Right ventricle myocardium superior (tissue), 1 donor: ENCODE measurements at places on chromosomes 2 and 18. TPM values are rescaled to one million over a fixed set of nuclear protein-coding genes. Genes with fewer than 3 reads are reported as not detected.

Gene ONECUT2
- 0.03 TPM for total RNA-seq

Gene ERBB4
- total RNA-seq: 11.5 TPM

Gene POTEC
- not detected for total RNA-seq

Gene AGXT
- not detected for total RNA-seq

Gene MZT2A
- 337 TPM for total RNA-seq

Gene PID1
- total RNA-seq: 7.1 TPM

Gene CIDEA
- total RNA-seq: 0.91 TPM

Gene RIT2
- total RNA-seq: not detected

Gene CACNB4
- 0.46 TPM for total RNA-seq

Gene IL36A
- total RNA-seq: not detected

Gene IKZF2
- total RNA-seq: 4.3 TPM

Gene DSG2
- 37.1 TPM for total RNA-seq

Gene ANKAR
- 8.1 TPM for total RNA-seq

Gene TGFA
- 2.1 TPM for total RNA-seq

Gene ERMN
- total RNA-seq: not detected

Gene TEKT4
- total RNA-seq: not detected

Gene GALR1
- 0.05 TPM for total RNA-seq

Gene SS18
- 23.5 TPM for total RNA-seq

Gene GNLY
- 1.7 TPM for total RNA-seq

Gene TUBB8B
- total RNA-seq: not detected

Gene GALNT14
- 0.67 TPM for total RNA-seq

Gene REG1B
- not detected for total RNA-seq

Gene KCNS3
- total RNA-seq: 4.2 TPM

Gene ICA1L
- 5.1 TPM for total RNA-seq

Gene PSMA8
- total RNA-seq: 0.48 TPM

Gene VAMP8
- 16.9 TPM for total RNA-seq

Gene TRIM43
- total RNA-seq: not detected

Gene DNER
- total RNA-seq: 2.3 TPM

Gene RPRM
- total RNA-seq: not detected

Gene TNS1
- total RNA-seq: 722 TPM

Gene SYT4
- total RNA-seq: not detected

Gene DSC3
- not detected for total RNA-seq

Gene TTR
- not detected for total RNA-seq

Gene GALM
- 14.7 TPM for total RNA-seq

Gene LTBP1
- 79.9 TPM for total RNA-seq

Gene STPG4
- not detected for total RNA-seq

Gene CCDC150
- 0.97 TPM for total RNA-seq

Gene CRYBA2
- not detected for total RNA-seq

Gene BCL11A
- total RNA-seq: 31.6 TPM

Gene CPS1
- total RNA-seq: 3.0 TPM

Gene CENPA
- 0.51 TPM for total RNA-seq

Gene SAP130
- total RNA-seq: 13.0 TPM

Gene ABCG8
- total RNA-seq: 0.11 TPM
